ENCODE measurements at places on chromosomes 4 and X. TPM values are rescaled to one million over a fixed set of nuclear protein-coding genes. Genes with fewer than 3 reads are reported as not detected.

OCIAD1 gene
- 120 TPM for total RNA-seq

- no peak overlapping the region for H3K27ac ChIP-seq
- H3K27me3 ChIP-seq: peaks cover 3% of the 10 kb centered on the region
- H3K36me3 ChIP-seq: no peaks in the 10 kb centered on the region
- H3K4me1 ChIP-seq: no peaks in the 10 kb centered on the region
Observed at GRCh38 chr4:41092128-41092527, 122.2 kb downstream of the APBB2 start.

- H3K4me1 ChIP-seq: peaks cover 4% of the 10 kb centered on the region
- no peak overlapping the region for H3K27ac ChIP-seq
- no peaks in the 10 kb centered on the region for H3K36me3 ChIP-seq
- no peak overlapping the region for H3K4me3 ChIP-seq
- no peaks in the 10 kb centered on the region for H3K27me3 ChIP-seq
Observed at GRCh38 chrX:47498411-47498810, 15.4 kb upstream of the ZNF41 start.

MYOZ2 gene
- not detected for total RNA-seq

DNA sequence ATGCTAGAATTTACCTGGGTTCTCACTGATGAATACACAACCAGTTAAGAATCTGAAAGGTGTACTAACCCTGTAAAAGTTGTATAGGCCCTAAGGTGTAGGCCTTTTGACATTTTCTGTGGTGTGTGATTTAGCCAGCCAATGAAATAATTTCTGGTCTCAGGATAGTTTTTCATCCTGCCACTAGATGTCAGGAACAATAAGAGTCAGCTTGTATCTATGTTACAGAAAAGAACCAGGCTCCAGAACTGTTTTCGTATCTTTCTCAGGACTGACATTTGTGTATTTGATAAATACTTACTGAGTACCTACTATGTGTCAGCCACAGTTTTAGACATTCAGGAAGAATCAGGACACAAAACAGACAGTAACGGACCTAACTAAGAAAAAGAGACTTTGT is 673.6 kb upstream of the TENM3 start:
- H3K4me3 ChIP-seq: no peak overlapping the region
- no peaks in the 10 kb centered on the region for H3K27me3 ChIP-seq
- no peaks in the 10 kb centered on the region for H3K4me1 ChIP-seq
- no peaks in the 10 kb centered on the region for H3K36me3 ChIP-seq
- no peak for DNase-seq

- H3K36me3 ChIP-seq: no peaks in the 10 kb centered on the region
- no peak for DNase-seq
- no peak overlapping the region for H3K4me3 ChIP-seq
- peaks cover 5% of the 10 kb centered on the region for H3K4me1 ChIP-seq
Observed at GRCh38 chrX:72609313-72609712, 36.7 kb upstream of the HDAC8 start.

LANCL3 gene
- 0.46 TPM for total RNA-seq

SLC26A1 gene
- 0.17 TPM for total RNA-seq

GLOD5 gene
- not detected for total RNA-seq

GSPT2 gene
- 12.9 TPM for total RNA-seq
